Activated CD8-positive, alpha-beta T cell treated with anti-CD3 and anti-CD28 coated beads for 36 hours (primary cell): ENCODE measurements at places on chromosomes 7 and 10. TPM values are rescaled to one million over a fixed set of nuclear protein-coding genes. Genes with fewer than 3 reads are reported as not detected.

DNA sequence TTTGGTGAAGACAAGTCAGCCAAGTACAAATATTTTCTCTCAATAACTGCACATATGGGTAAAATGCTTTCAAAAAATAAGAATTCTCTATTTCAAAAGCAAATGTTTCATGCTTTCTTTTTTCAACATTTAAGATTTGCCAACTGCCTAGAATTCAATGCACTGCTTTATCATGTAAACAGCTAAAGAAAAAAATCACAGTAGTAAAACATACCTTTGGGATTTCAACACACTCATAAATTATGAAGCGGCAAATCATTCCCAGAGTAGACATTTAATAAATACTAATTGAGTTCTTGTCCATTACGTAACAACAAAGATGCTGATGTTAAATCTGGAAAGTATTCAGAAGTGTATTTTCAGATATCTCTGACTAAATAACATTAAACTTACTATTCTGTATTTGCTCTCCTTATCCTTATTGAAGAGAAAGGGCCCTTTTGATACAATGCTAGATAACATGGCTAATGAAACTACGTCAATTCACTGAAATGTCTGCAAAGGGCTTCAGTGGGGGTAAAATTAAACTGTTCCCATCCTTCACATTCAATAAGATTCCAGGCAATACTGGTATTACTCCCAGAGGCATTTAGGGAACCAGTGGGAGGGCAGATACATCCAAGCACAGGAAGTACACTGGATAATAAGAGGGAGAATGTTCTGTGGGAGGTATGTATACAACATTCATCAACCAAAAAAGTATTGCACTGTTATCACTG, 13.9 kb downstream of the NAPEPLD start:
- H3K4me1 ChIP-seq: peaks cover 2% of the 10 kb centered on the region
- H3K4me3 ChIP-seq: no peak overlapping the region
- H3K36me3 ChIP-seq: no peaks in the 10 kb centered on the region
- no peak overlapping the region for H3K27ac ChIP-seq
- no peak for DNase-seq
- no peaks in the 10 kb centered on the region for H3K27me3 ChIP-seq

- H3K4me1 ChIP-seq: peaks cover 7% of the 10 kb centered on the region
- no peak overlapping the region for H3K4me3 ChIP-seq
- no peaks in the 10 kb centered on the region for H3K36me3 ChIP-seq
- no peak overlapping the region for H3K27ac ChIP-seq
Measured at GRCh38 chr10:132925071-132925561, 17.3 kb downstream of the CFAP46 start.

- peaks cover 5% of the 10 kb centered on the region for H3K36me3 ChIP-seq
- peaks cover 7% of the 10 kb centered on the region for H3K4me1 ChIP-seq
- H3K27ac ChIP-seq: no peak overlapping the region
- no peak overlapping the region for H3K4me3 ChIP-seq
Measured at GRCh38 chr10:101629837-101630632, 41.9 kb downstream of the DPCD start.

SLC26A5 gene
- not detected for total RNA-seq

ITPRID1 gene
- total RNA-seq: not detected
